ENCODE measurements at places on chromosomes 7 and 10. TPM values are rescaled to one million over a fixed set of nuclear protein-coding genes. Genes with fewer than 3 reads are reported as not detected.

The MRLN gene
- total RNA-seq = not detected

The ZNF503 gene
- 13.0 TPM for total RNA-seq

The CPA2 gene
- 0.08 TPM for total RNA-seq

The LFNG gene
- 13.6 TPM for total RNA-seq

The CDK1 gene
- 87.6 TPM for total RNA-seq

The BLVRA gene
- 82.0 TPM for total RNA-seq

The TAS2R4 gene
- 0.26 TPM for total RNA-seq

The EN2 gene
- total RNA-seq = 0.54 TPM

The ST8SIA6 gene
- total RNA-seq = 0.07 TPM

The TUBAL3 gene
- total RNA-seq = 0.49 TPM

The CHCHD2 gene
- total RNA-seq = 643 TPM

The ITPRID1 gene
- not detected for total RNA-seq

The ARHGAP22 gene
- total RNA-seq = 4.4 TPM

The WDR86 gene
- total RNA-seq = 0.17 TPM

The HKDC1 gene
- 19.3 TPM for total RNA-seq

The CHST15 gene
- 9.1 TPM for total RNA-seq

The AGBL3 gene
- total RNA-seq = 1.1 TPM

The HNRNPA2B1 gene
- 1,195 TPM for total RNA-seq

The HMX2 gene
- total RNA-seq = 0.10 TPM
